CD4-positive, alpha-beta T cell treated with Interleukin-17A for 4 hours (primary cell): ENCODE measurements at places on chromosomes 6 and 20.

GRCh38 chr6:116767715-116768114 is 2.2 kb upstream of the FAM162B start:
- DNase-seq, result no peak

DNA sequence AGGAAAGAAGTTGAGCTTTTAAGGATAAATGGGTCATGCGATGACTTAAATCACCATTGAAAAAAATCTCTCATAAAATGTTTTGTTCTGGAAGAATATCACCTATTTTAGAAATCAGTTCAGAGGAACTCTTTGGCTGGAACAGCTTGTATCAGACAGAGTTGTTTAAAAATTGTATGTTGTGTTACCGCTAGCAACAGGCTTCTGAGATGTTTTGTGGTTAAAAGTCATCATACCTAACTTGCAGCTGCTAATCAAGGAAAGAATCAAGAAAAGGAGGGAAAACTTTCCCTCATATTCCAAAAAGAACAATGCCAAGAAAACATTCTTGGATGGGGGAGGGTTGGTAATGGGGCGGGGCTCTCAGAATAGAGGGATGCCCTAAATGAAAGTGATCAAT is 220.7 kb upstream of the CITED2 start:
- no peak for DNase-seq

DNA sequence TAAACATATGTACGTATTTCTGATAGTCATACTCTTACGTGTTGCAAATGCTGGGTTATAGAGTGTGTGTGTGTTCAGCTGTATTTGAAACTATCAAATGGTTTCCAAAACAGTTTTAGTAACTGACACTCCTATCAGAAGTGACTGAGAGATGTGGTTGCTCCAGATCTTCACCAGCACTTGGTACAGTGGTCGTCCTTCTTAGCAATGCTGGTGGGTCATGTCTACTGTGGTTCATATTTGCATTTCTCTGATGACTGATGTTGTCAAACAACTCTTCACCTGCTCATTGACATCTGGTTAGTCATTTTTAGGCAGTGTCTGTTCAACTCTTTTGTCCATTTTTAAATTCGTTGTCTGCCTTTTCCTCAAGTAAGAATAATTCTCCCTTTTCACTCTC is 259.3 kb downstream of the KIF16B start:
- no peak for DNase-seq

- DNase-seq, result no peak
Measured at GRCh38 chr6:73742433-73742832, 46.4 kb downstream of the CD109 start.

DNA sequence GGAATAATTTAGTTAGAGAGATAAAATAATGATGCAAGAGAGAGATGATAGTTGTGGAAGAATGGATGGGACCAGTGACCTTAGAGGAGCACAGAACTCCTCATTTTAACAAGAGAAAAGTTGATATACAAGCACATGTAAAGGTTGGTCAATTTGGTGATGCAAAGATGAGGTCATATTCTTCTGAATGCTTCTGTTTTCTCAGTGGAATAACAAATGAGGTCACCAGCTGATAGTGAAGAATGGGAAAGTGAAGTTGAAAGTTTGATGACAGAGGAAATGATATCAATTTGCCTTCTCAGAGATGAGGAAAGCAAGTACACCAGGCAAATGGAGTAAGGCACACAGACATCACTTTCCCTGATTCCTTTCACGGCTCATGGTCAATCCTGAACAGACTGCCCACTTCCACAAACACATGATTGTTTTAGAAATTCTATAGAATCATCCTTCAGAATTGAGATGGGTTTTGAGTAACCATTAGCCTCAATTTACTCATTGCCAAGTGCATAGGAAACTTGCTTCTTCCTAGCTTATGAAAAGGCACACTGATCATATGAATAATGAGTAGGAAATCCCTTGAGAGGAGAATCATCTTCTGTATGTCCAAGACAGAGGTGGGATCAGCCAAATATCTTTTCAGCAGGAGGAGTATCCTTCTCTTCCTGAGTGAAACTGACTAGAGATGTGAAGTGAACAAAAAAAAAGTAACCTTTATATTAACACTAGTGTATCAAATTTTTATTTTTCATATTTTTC is 82.4 kb upstream of the TCF21 start:
- DNase-seq, result no peak

DNA sequence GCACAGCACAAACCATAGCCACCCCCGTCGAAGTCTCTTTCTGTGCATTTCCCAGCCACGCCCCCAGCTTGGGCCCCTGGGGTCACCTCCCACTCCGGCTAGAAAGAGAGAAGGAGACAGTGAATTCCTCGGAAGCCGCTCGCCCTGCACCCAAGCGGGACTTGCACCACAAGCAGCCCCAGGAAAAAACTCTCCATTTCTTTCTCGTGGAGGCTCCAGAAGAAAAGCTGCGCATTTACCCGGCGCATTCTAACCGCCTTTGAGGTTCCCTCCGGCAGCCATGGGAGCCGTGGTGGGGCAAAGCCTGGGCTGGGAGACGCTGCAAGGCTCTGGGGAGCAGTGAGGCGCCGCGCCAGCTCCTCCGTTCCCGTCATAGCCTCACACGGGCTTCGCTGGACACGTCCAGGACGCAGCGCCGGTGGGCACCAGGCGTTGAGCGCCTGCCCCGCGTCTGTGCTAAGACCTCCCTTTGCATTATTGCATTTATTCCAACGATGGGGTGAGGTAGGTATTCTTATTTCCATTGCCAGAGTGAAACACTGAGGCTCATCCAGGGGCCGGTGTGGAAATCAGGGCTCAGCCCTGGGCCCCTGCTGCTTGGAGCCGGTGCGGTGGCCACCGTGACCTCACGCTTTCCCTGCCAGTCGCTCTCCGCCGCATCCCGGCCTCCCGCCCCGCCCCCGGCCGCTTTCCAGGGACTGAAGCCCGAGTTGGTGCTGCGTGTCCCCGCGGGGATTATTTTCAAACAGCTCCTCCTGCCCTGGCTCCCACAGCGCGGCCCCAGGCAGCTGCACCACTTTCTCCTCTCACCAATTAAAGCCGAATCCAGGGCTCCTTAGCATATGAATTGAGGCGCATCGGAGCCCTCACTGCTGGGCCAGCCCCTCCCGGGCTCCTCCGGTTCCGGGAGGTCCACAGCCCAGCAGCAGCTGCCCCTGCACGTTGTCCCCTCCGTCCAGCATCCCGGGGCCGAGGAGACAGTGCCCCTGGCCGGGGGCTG is 148.3 kb upstream of the AFDN start:
- DNase-seq, result no peak

DNA sequence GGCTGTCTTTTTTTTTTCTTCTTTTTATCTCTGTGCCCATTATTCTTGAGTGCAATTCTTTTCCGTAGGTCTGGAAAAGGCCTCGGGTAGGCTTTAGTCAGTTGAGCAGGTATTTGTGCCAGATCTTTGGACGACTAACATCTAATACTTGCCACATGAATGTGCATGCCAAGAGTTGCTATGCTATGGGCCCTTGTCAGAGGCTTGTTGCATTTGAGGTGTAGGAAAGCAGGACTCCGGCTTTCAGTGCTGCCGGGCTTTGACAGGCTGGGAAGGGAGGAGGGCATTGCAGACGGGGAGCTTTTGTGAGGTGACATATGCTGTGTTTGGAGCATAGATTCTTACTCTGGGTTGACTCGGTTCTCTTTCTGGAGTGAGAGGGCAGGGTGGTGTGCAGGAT is 10.2 kb downstream of the LRRC1 start:
- DNase-seq, result no peak

- no peak for DNase-seq
Measured at GRCh38 chr6:143759666-143760065, 81.9 kb downstream of the PHACTR2 start.

- DNase-seq, result no peak
Measured at GRCh38 chr20:650954-651353, 2.0 kb downstream of the SRXN1 start.

GRCh38 chr20:20492521-20493332 is 124.8 kb downstream of the INSM1 start:
- DNase-seq, result no peak

DNA sequence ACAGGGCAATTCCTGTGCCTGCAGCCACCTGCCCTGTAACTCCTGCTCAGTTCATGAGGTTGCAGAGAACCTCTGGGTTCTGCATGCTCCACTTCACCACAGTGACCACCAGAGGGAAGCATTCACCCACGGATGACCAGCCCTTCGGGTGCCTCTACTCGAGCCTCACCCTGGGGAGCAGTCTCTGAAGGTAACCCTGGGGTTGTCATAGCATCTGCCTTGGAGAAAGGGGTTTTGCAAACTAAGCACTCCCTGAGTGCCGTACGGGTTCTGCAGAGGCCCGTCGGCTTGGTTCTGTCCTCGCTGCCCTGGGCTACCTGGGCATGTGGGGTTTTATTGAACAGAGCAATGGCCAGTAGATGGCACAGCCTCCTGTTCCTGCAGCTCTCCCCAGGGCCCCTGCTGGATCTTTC is 10.2 kb upstream of the CST5 start:
- peak; percentile 64 for DNase-seq

- DNase-seq, result no peak
Measured at GRCh38 chr6:119978274-119978889, 628.8 kb upstream of the MAN1A1 start.

- DNase-seq, result no peak
Measured at GRCh38 chr6:149160943-149161342, 156.6 kb upstream of the TAB2 start.

- DNase-seq, result no peak
Measured at GRCh38 chr6:14231071-14231483, 113.5 kb downstream of the CD83 start.

GRCh38 chr6:38783443-38784228 is 68.5 kb downstream of the DNAH8 start:
- no peak for DNase-seq

GRCh38 chr20:46740214-46740609 is 30.8 kb downstream of the SLC2A10 start:
- DNase-seq, result no peak

DNA sequence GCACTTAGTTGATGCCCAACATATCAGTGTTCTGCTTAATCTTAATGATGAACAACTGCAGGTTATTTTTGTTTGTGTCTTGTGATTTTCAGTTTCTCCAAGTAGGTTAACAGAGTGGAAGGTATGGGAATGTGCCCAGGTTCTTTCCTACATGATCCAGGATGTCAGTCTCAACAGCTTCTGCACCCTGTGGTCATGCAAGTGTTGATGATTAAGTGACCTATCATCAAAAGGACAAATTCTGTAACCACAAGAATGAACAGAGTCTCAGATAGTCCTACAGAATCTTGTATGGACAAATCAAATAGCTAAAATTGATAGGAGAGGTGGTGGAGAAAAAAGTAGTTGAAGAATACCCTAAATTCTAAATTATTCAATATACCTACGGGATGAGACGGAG is 26.1 kb downstream of the MAN1A1 start:
- DNase-seq, result no peak

DNA sequence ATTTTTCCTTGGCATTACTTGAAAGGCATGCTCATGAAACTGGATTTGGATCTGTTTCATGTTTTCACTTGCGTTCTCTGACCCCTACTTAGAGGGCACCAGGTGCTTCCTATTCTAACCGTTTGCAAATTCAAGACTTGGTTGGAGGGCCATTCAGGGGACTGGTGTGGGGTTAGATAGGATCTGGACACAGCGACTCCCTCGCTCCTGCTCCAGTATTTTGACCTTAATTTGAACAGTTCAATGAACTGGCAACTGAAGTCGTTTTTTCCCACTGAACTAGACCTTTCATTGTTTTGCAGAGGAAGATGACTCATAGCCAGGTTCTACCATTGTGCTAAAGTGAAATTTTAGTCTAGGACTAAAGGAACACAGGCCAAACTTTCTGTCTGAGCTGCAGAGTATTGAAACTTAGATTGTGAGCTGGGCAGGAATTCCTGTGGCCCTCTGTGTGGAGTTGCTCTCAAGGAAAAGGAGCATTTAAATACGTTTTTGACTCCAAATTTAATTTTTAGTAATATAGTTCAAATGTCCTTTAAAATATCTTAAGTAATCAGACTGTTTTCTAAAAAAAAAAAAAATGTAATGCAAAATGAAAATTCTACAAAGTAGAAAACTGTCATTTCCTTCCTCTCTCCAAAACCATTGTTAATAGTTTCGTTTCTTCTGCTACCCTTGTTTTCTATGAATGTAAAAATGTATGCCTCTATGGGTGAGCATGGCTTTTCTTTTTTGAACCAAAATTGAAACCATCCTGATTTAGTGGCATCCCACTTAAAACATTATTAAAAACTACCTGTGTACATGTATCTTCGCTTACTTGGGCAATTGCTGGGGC is 64.8 kb downstream of the UTRN start:
- peak; percentile 20 for DNase-seq

DNA sequence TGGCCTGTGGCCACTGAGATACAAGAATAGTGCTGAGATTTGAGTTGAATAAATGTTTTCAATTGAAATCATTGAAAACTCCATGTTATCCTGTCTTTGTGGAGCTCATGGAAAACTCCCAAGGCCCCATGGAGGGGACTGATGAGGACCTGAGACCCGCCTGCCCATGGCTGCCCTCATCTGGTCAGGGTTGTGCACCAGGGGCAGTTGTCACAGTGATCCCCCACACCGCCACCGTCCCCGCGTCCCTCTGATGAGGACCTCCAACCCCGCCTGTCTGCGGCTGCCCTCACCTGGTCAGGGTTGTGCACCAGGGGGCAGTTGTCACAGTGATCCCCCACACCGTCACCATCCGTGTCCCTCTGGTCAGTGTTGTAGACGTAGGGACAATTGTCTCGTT is 27.8 kb downstream of the THBS2 start:
- no peak for DNase-seq

GRCh38 chr6:143540192-143540591 is 28.7 kb upstream of the FUCA2 start:
- DNase-seq, result no peak

DNA sequence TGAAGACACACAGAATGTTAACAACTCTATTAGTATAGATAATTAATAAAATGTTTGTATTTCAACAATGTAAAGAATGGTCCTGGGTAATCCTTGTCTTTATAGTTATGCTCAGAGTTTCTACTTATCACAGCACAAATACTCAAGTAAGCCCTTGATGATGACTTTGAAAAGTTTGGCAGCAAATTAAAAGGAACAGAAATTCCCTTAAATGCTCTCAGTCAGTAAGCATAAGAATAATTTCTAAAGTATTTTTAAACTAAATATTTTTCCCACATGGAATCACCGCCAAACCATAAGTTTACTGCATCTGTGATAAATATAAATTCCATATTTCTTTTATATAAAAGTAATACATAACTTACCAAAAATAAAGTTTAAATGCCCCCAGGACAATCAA is 96.1 kb downstream of the COL12A1 start:
- no peak for DNase-seq

DNA sequence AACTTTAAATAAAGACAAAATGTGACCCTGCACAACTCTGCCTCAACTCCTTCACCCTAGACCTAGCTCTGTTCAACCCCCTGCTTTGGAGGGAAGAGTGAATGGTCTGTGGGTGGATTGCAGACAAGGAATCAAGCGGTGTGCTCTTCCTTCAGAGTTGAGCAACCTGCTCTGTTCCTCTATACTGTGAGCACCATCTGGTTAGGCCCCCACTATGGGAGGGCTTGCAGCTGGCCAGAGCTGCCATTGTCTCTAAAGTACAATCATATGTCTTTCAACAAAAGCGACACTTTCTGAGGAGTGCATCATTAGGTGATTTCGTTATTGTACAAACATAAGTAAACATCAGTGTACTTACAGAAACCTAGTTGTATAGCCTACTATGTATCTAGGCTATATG is 406.1 kb upstream of the MARCKS start:
- no peak for DNase-seq

- no peak for DNase-seq
Measured at GRCh38 chr20:35117196-35117595, 24.6 kb upstream of the TRPC4AP start.

GRCh38 chr6:129140526-129140925 is 257.6 kb downstream of the LAMA2 start:
- DNase-seq, result no peak
